CD4-positive, alpha-beta T cell treated with Interleukin-4 for 4 hours (primary cell): ENCODE measurements at places on chromosomes 5 and 9.
A peak's percentile ranks its signal among the peaks of the same experiment; 100 is the strongest.

DNA sequence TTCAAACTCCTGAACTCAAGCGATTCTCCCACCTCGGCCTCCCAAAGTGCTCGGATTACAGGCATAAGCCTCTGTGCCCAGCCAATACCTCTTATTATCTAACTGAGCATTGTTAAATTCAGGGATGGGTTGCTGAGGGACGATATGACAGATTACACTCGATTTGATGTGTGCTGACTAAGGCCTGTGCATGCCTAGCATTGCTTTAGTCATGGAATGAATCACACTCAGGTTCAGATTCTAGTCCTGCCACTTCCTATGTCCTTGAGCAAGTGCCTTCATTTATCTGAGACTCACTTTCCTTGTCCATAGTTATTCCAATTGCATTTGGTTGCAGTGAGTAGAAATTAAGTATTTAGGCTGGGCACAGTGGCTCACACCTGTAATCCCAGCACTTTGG lies 19.5 kb downstream of the THBS4 start:
- DNase-seq: no peak

DNA sequence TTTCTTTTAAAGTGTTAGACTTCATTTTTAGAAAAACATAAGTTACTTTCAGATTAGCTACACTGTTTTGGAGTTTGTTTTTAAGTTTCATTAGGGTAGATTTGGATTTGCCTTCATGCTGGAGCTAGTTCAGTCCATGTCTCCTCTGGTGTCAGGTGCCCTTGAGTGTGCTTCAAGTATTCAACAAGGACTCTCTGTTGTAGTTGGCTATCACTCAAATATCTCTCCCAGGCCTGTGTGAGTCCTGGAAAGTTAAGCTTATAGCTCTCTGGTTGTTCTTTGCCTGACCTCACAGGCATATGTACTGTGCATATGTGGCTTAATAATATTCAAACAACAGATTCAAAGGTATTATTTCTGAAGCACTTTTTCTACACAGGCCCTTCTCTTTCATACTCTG lies 45.4 kb downstream of the PTBP3 start:
- no peak for DNase-seq

DNA sequence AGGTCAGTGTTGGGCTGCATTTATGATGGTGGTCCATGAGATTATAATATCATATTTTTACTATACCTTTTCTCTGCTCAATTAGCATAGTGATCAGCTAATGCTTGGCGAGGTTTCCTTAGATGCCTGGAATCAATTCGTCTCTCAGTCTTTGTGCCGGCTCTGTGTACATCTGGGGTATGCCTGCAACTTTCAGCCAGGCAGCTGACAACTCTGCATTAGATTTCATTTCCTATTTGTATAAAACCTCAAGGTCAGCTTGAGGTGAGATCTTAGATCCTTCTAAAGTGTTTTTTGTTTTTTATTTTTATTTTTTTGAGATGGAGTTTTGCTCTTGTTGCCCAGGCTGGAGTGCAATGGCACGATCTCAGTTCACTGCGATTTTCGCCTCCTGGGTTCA lies 86.8 kb downstream of the MELK start:
- DNase-seq: no peak

GRCh38 chr9:112439825-112440224 lies 46.8 kb upstream of the KIAA1958 start:
- no peak for DNase-seq

GRCh38 chr5:78005021-78005785 lies 229.1 kb upstream of the TBCA start:
- DNase-seq: no peak

DNA sequence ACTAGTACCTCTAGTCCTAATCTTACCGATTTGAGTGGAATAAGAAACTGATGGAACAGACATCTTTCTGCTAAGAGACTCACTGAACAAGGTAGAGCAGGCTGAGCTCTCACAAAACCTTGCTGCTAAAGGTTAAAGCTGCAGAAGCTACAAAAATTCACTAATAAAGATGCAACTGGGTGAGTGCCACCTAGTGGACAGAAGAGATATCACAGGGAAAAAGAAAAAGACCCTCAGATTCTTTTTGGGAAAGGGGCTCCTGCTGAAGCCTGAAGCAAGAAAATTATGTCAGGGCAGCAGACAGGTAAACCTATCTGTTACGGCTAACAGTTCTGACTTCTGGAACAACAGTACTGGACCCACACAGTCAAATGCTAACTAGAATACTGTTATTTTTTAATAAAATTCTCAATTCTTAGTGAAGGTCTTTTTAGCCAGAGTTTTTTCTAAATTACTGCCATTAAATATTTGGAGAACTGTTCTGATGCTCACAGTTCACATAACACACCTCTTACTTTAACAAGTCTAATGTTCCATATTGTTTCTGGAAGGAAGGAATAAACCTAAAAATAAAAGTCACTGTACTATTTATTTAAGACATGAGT lies 51.2 kb downstream of the DIAPH1 start:
- DNase-seq: peak; percentile 43

DNA sequence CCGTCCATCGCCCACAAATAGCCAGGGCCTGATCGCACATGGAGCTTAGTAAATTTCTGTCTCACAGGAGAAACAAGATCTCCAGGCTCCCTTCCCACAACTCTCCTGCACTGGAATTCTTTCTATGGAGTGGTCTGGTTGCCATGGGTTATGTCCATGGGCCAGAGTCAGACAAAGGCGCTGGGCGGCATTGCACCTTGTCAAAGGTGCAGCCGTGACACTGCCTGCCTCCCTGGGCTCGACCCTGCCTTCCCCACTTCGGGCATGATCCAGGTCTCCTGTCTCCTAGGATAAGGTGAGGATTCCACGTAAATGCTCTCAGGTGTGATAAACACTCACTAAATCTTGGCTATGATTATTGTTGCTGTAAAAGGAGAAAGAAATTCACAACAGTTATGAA lies 130.0 kb downstream of the ADAMTS16 start:
- no peak for DNase-seq

GRCh38 chr5:65184780-65185179 lies 296.9 kb downstream of the ADAMTS6 start:
- DNase-seq: no peak

DNA sequence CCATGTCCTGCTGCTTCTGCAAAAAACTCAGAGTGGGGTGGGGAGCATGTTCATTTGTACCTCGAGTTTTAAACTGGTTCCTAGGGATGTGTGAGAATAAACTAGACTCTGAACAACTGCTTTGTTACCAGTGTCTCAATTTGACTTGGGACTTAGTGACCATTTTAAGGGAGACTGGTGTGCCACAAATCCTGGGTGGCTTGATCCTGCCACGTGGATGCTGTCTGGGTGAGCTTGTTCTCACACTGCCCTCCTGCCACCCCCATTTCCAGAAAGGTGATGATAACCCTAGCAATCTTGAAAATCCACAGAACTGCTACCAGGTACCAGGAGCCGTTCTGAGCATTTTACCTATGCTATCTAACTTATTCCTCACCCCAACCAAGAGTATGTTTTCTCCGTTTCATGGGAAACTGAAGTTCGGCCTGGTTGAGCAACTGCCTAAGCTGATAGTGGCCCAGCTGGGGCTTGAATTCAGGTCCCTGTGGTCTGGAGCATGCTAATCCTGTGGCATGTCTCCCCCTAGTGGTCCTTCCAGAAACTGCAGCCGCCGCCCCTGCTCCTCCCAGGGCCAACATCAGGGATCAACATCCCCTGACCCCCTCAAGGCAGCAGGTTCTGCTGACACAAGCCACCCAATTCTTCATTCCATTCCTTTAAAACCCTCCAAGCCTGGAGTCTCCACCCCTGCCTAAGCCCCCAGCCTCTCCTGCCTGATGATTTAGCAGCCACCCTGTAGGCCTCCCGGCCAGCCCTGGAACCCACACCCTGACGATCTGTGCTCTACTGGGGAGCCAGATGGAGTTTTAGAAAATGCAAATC lies 2.8 kb downstream of the IL3 start:
- DNase-seq: peak; percentile 64

DNA sequence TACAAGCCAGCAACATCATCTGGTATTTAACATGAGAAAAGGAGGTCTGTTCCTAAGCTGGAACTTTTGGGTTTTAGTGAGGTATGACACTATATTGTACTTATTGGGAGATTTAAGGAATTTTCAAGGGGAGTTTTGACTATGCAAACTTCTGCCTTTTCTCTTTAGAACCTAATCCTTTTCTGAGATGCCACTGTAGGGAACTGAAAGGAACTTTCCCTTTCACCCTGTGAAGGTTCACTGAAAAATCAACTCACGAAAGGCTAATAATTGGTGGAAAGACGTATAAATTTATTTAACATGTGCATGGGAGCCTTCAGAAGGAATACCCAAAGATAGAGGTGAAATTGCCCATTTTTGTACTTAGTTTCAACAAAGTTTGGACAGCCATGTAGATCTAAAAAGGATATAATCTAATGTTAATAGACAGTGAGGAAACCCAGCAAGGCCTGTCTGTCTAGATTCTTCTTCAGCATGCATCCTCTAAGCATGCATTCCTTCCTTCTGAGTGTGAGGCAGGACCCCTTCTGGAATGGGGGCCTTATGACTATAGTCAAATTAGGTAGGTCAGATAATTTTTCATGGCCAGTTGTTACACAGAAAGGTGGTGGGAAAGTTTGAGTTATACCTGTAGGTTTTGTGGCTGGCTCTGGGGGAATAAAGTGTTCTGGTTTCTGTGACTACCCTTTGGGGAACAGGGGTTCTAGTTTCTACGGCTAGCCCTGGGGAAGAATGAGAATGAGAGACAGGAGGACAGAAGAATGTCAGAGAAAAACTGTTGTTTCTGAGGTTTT lies 200.3 kb downstream of the C9orf152 start:
- DNase-seq: no peak

GRCh38 chr9:7456793-7457530 lies 342.6 kb downstream of the DMAC1 start:
- no peak for DNase-seq

- no peak for DNase-seq
These were observed 572.8 kb downstream of the TLE1 start for GRCh38 chr9:81116340-81117137.

- no peak for DNase-seq
These were observed 75.3 kb downstream of the HMGCR start for GRCh38 chr5:75412111-75412990.
